Right renal pelvis (tissue), 4 donors: ENCODE measurements at places on chromosomes 2 and 18. TPM values are rescaled to one million over a fixed set of nuclear protein-coding genes. Genes with fewer than 3 reads are reported as not detected.

PTPN18 gene
- polyA plus RNA-seq, result 29.7 TPM

TRIM43 gene
- polyA plus RNA-seq, result 0.73 TPM

LRRTM1 gene
- polyA plus RNA-seq, result 23.5 TPM

LYG2 gene
- 0.19 TPM for polyA plus RNA-seq

PPP3R1 gene
- 66.5 TPM for polyA plus RNA-seq

LAMA3 gene
- 1.8 TPM for polyA plus RNA-seq

EMILIN1 gene
- 61.5 TPM for polyA plus RNA-seq

TXNDC2 gene
- 0.05 TPM for polyA plus RNA-seq

ZCCHC2 gene
- polyA plus RNA-seq, result 13.1 TPM

GRCh38 chr2:235011929-235012631, 60.3 kb downstream of the SH3BP4 start:
- DNase-seq, result no peak

- no peak for DNase-seq
Measured at GRCh38 chr2:240095556-240096523, 40.3 kb downstream of the COPS9 start.

GRCh38 chr2:207725873-207726578, 14.6 kb downstream of the CCNYL1 start:
- DNase-seq, result no peak

DNA sequence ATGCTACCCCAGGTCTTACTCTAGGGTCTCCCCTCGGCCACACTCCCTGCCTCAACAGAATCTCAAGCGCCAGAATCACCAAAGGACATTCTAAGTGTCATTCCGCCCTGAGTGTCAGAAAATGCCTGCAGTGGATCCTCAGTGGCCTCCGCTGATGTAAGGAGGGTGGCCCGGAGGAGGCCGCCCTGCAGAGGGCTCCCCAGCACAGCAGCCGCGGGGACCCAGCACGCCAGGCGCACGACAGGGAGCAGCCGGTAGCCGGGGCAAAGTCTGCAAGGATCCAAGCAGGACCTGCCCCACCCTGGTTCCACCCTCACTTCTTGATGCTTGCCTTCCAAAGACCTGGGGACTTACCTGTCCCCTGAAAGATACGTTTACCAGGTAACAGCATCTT, 54.2 kb upstream of the ID2 start:
- no peak for DNase-seq

DNA sequence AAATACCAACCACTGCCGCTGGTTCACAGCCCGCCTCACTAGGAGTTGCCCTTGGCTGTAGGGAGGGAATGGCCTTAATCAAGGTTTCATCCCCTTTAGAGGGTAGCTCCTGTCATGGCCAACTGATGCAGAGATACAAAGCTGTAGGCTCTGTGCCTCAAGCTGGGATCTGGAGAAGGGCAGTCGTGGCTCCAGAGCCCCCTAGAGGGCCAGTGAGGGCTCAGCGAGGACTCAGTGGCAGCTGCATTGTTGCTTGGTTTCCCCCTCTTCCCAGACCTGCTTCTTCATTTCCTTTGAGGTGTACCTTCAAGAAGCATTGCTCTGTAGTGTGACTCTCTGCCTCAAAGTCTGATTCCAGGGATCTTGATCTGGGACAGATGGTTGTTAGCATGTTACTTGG, 302.1 kb downstream of the LPIN1 start:
- no peak for DNase-seq

- DNase-seq, result no peak
Measured at GRCh38 chr2:105405291-105405690, 6.4 kb upstream of the FHL2 start.

DNA sequence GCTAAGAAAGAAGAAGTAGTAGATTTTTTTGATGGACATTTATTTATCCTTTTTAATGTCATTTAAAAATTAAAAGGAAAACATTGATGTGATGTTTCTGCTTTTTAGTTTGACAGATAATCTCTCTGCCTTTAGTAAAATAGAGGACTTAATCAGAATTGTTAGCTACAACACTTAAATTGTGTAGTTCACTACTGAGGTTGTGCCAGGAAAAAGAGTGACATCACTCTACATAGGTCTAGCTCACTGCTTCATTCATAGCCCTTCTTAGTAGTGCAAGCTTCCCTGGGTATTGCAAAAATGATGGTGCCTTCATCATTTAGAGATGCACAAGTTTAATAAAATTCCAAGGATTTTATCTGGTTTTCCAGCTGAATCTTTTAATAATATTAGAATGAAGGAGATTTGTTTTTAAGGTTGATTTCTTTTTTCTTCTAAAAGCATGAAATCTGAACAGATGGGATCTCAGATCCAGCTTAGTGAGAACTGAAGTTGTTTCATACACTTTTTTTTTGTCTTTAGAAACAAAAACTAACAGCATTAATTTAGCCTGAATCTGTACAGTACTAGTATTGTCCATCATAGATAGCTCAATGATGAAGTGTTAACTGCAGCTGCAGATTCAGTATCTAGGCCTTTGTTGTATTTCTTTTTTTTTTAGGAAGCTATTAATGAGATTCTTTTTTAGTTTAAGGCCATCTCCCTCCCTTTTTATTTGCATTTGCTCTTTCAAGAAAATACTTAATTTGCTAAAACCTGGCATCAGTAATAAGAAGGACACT, 20.6 kb upstream of the TMEFF2 start:
- DNase-seq, result no peak

DNA sequence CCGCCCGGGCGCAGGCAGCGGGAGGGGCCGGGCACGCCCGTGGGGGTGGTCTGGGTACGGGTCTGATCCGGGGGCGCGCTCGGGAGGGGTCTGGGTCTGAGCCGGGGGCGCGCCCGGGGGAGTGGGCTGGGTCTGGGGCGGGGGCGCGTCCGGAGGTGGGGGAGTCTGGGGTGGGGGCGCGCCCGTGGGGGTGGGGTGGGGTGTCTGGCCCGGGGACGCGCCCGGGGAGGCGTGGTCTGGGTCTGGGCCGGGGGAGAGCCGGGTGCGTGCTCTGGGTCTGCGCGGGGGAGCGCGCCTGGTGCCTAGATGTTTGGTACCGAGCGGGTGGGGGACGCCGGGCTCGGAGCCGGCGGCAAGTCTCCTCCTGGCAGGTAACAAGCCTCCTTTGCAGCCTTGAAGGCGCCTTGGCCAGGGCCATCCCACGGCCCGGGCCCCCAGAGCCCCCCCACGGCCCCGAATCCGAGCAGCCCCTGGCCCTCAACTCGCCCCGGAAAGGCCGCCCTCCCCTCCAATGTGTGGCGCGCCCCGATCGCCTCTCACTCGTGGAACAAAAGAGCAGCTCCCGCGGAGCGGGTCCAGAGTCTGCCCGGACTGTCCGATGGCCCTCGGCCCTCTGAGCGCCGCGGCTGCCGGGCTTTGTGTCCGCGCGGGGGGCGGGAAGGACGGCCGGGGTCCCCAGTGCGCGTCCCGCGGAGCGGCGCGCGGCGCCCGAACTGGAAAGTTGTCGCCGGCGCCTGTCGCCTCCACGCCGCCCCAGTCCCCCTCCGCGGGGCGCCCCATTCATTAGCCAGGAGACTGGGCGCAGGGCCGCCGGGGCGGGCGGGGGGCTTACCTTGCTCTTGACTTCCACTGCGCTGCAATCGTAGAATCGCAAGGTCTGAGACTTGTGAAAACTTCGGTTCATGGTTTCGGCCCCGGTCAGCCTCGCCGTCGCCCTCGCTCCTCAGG, 595 bp downstream of the PARD6G start:
- peak; percentile 21 for DNase-seq

- no peak for DNase-seq
Measured at GRCh38 chr2:62287282-62287681, 91.4 kb downstream of the B3GNT2 start.

GRCh38 chr2:17879137-17879912, 858 bp downstream of the KCNS3 start:
- DNase-seq, result peak; percentile 23

DNA sequence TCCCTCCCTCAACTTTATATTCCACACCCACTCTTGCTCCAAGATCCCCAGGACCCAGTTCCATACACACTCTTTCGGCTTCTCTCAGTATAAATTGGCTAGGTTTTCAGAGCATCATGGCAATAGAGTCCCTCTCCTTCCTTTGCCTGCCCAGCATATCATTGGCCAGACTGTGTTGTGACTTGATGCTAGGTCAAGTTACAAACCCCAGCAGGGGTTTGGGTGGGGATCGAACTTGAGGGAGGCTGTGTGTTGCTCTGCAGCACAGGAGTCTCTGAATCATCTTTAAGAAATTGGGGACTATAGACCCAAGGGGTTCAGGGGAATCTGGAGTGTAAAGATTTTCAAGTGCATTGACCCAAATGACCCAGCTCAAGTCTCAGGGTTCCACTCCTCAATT, 477.5 kb upstream of the MEIS1 start:
- no peak for DNase-seq

- DNase-seq, result no peak
Measured at GRCh38 chr18:56884511-56884910, 233.4 kb downstream of the WDR7 start.

DNA sequence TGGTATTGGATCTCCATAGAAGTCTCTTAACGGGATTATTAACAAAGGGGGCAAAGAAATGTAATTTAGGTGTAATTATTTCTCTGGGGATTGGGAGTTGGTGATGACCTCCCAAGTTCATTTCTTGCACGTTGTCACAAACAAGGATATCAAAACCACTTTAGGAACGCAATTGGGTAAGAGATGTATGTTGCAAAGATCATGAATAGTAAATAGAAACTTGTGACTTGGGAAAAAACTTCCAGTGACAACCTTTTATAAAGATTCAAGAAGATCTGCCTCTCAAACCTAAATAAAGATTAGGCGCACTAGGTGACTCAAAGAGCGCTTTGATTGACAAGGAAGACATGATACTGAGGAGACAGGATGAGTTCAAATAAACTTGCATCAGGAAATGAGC, 127.8 kb upstream of the TRIB2 start:
- no peak for DNase-seq

- no peak for DNase-seq
Measured at GRCh38 chr2:58959996-58960395, 718.9 kb upstream of the FANCL start.

GRCh38 chr18:4445902-4446301, 9.2 kb downstream of the DLGAP1 start:
- DNase-seq, result no peak

DNA sequence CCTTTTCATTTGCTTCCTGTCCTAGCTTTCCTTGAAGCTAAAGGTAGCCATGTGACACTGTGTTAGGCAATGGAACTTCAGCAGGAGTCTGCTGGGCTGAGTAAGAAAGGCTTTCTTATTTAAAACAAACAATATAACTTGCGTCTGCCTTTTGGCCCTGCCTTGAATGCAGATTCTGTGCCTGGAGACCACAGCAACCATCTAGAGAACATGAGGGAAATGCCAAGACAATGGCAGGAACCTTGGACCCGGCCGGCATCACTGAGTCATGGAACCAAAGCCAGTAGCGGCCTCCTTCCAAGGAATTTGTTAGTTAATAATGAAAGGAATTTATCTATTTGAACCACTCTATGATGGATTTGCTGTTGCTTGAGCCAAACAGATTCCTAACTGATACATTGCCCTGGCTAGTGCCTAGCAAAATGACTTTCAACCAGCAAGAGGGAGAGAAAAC, 207.5 kb upstream of the EPHA4 start:
- no peak for DNase-seq

DNA sequence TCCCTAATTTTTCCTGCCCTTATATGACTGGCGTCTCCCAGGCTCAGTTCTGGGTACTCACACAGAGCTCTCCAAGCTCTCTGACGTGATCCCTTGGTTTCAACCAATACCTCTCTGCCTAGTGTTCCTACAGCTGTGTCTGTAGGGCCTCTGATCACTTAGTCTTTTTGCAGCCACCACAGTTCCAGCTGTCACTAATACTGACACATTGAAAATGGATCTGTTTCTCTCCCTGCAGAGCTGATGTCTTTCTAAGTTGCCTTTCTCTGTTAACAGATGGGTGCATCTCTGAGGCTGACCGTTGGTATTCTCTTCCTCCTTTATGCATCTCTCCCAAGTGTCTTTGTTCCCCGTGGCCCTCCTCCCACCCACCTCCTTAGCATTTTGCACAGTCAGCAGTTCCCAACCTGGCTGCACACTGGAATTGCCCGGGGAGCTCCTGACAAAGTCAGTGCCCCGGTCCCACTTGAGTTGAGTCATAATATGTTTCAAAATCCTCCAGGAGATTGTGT, 62.5 kb downstream of the CERS6 start:
- DNase-seq, result no peak

DNA sequence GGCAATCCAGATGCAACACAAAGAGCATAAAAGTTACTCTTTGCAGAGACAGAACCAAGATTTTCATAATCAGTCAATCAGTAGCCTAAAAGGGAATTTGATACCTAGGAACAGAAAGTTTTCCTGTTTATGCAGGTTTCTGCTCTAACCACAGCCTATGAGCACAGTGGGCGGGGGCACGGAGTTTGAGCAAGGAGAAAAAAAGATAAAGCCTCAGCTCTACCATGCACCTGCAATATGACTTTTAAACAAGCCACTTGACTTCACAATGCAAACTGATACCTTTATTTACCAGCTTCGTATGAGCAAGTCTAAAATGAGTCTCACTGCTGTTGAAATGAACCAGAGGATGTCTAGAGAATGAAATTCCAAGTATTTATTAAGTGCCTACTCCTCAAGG, 5.6 kb upstream of the LRATD1 start:
- DNase-seq, result no peak

- no peak for DNase-seq
Measured at GRCh38 chr2:209496586-209496982, 72.7 kb downstream of the MAP2 start.

DNA sequence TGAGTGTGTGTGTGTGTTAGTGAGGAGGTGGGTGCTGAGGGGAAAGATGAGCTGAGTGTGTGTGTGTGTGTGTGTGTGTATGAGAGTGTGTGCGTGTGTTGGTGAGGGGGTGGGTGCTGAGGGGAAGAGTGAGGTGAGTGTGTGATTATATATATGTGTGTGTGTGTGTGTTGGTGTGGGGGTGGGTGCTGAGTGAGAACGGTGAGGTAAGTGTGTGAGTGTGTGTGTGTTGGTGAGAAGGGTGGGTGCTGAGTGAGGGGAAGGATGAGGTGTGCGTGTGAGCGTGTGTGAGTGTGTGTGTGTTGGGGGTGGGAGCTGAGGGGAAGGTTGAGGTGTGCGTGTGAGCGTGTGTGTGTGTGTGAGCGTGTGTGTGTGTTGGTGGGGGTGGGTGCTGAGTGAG, 322.0 kb upstream of the NT5C1B start:
- DNase-seq, result no peak

DNA sequence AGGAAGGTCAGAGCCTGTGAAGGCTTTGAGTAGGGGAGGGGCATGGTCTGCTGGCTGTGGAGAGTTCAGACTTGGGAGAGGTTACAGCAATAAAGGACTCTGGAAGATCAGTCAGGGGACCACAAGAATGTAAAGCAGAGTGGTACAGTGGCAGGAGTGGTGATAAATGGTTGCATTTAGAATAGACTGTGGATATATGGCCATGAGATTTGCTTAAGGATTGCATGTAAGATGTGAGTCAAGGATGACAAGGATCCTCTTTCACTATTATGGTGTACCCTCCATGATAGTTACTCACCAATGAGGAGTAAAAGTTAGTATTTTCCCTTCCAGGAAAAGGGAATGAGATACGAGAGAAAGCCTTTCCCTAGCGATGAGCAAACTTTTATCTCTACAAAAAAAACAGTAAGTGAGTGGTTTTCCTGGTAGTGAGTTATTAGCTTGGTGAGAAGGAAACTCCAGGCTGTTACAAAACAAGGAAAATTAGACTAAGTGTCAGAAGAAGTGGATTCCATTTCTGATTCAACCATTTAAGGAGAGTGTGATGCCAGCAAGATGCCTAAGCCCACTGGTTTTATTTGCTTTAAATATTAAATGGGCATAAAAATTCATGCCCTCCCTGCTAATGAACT, 818.0 kb upstream of the ACVR2A start:
- no peak for DNase-seq

GRCh38 chr2:55109219-55109891, 59.1 kb upstream of the RTN4 start:
- no peak for DNase-seq
